ENCODE measurements at places on chromosomes 13 and 19.

GRCh38 chr19:10624585-10624984 is 768 bp upstream of the SLC44A2 start:
- DNase-seq, result no peak

GRCh38 chr13:97885641-97886040 is 67.8 kb upstream of the IPO5 start:
- no peak for DNase-seq

GRCh38 chr19:12139269-12139668 is 881 bp downstream of the ZNF20 start:
- no peak for DNase-seq

DNA sequence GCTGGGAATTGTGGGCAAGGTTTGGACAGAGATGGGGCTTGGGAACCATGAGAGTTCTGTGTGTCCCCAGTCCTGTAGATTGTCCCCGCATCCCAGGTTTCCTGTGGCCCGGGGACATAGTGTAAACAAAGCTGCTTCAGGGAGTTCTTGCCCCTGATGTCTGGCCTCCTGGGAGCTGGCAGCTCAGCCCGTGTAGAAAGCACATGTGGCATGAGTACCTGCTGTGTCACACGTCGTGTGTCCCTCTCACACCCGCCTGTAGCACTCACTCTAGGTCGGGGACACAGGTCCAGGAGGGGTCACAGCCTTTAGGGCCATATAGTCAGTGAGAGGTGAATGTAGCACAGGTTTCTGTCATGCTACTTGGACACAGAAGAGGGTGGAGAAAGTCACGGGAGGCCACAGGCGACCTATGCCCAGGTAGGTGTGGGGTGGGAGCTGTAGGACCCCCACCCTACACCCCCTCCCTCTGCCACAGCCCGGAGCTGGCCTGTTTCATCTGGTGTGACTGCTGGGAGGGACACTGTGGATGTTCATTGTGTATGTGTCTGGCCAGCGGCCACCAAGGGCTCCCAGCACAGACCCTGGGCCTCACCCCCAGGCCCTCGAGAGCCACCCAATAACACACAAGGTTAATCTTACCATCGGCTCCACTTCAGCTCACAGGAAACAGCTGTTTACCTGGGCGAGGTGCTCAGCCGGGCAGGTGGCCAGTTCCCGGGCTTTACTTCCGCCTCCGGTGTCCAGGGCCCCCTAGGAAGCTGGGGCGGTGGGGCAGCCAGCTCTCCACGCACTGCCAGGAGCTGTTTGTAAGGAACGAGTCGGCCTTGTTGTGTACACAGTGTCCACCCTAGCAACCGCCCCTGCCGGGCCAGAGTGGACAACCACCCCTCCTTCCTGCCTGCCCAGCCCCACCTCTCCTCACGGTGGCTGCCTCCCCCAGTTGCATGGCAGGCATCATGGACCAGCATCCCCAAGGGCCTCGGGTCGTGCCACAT is 49.7 kb downstream of the COMP start:
- DNase-seq, result no peak

DNA sequence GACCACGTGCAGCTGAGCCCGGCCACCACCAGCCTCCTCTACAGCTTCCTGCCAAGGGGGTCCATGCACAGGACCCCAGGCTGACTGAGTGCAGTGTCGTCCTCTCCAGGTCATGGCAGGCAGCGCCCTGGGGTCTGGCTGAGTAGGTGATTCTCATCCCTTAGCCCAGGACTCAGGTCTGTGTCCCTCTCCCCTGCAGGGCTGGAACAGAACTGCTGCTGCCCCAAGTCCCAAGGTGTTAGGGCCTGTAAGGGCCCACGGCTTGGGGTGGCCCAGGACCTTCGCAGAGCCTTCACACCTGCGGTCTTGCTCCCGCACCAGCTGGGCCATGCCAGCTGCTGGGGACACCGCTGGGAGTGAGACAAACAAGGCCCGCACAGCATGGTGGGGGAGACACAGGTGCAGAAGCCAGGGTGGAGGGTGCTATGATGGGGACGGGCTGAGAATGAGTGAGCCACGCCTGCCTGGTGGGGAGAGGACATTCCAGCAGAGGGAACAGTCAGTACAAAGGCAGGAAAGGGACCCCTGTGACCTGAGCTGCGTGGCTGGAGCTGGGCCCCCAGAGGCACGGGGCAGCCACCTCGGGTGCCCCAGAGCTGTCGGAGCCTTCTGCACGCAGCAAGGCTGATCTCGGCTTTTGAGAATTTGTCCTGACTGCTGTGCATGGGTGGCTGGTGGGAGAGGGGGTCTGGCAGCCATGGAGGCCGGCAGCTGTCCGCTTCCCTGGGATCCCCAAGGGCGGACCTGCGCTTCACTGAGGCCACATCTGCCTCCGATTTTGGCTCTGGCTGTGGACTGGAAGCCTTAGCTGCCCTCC is 11.9 kb downstream of the PLEKHF1 start:
- no peak for DNase-seq

- DNase-seq, result no peak
Observed at GRCh38 chr13:101967781-101968180, 434.1 kb downstream of the FGF14 start.

DNA sequence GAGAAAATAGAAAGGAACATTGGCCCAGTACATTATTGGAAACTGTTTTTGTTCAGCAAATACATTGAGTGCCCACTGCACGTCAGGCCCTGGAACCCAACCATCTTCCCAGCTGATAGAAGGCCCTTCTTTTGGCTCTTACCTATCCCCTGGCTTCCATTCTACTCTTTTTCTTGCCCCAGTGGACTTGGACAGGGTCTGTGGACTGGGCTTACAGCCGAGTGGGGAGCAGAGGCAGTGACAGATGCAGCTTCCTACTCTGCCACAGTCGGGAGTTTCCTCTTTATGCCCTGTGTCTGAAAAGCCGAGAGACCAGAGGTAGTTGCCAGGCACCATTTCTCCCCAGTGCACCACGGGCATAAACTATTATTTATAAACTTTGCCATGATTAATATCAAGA is 70.4 kb downstream of the ARHGAP35 start:
- no peak for DNase-seq

DNA sequence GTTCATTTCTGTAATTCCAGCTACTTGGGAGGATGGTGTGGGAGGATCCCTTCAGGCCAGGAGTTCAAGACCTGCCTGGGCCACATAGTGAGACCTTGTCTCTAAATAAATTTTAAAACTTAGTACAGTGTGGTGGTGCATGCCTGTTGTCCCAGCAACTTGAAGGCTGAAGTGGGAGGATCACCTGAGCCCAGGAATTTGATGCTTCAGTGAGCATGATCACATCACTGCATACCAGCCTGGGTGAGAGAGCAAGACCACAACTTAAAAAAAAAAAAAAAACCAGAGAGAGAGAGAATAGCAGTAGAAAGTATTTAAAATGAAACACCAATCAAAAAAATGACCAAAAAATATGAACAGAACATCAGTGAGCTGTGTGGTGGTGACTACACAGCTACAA is 7.1 kb upstream of the ZNF823 start:
- no peak for DNase-seq

- DNase-seq, result no peak
Observed at GRCh38 chr19:56778351-56778750, 62.2 kb downstream of the PEG3 start.

GRCh38 chr19:50475736-50476223 is 527 bp upstream of the EMC10 start:
- DNase-seq, result no peak

DNA sequence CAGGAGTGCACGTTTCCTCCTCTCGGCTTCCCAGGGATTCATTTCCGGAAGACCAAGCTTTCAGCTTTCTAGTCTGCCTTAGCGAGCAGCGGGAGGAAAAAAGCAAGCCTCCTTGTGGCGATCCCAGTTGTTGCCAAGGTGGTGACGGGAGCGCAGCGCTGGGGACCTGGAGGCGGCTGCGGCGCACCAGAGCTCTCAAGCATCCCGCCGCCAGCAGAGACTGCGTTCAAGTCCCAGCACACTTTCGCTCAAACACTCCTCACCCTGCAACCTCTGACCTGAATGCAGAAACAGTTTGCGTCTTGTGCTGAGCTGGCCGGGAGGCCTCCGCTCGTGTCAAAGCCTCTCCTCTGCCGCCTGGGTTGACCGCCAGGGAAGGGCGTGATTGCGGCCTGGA is 4.9 kb downstream of the GSX1 start:
- DNase-seq, result peak; percentile 51

DNA sequence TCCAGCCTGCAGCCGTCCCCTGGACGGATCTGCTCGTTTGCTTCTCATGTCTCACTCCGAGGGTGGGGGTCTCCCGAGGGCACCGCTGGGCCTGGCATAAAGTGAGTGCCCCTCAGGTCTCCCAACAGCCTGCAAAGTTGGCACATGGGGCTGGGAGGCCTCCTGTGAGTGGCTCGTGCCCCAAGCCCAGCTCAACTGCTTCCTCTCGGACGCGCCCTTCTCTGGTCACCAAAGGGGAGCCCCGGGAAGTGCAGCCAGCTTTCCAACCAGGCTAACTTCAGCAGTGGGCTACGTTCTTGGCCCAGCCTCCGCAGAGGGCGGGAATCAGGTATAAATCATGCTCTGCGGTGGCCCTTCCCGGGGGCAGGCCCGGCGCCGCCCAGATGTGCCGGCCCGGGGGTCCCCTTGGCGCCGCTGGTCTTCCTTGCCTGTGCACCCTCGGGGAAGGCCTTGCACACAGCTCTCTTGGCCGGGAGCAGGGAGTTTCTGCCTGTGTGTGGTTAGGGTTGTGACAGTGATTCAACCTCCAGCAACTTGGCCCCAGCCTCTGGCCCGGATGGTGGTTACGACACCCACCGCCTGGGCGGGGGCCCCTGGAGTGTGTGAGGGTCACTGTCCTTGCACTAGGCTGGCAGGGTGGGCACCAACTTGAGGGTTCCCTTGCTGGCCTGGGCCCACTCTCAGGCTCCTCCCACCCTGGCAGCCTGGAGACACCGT is 20.7 kb downstream of the CEBPG start:
- DNase-seq, result no peak

DNA sequence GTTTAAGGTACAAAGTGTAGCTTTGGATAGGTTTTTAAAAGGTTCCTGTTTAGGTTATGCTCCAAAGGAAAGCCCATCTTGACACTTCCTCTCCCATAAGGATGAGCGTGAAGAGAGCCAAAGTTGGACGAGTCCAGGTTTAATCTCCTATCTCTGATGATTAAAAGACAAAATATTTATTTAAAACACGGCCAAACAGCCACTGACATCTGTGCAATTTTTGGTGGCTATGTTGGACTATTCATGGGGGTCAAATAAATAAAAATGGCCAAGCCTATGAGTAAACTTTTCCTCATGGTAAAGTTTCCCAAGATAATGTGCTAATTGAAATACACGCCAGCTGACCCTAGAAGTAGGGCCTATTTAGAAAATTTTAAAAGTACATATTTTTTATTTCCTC is 69.0 kb upstream of the DOCK9 start:
- DNase-seq, result no peak

DNA sequence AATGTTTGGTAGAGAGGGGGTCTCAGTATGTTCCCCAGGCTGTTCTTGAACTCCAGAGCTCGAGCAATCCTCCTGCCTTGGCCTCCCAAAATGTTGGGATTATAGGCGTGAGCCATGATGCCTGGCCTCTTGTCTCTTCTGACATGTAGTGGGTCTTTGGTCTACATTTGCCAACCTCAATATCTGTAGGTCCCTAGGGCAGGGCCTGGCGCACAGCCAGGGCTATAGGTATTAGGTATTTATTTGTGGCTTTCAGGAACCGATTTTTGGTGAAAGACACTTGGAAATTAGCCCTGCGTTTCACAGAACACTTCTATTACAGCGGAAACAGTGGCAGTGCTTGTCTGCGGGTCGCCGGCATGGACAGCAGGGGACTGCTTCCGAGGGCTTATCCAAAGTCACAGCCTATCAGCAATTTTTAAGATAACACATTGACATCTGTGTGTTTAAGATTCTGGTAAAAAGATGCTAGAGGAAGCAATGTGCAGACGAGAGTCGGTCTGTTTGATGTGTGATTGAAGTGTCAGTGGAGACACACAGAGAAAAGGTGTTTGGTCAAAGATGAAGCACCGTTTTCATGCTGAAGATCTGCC is 14.5 kb downstream of the ZNF536 start:
- no peak for DNase-seq

DNA sequence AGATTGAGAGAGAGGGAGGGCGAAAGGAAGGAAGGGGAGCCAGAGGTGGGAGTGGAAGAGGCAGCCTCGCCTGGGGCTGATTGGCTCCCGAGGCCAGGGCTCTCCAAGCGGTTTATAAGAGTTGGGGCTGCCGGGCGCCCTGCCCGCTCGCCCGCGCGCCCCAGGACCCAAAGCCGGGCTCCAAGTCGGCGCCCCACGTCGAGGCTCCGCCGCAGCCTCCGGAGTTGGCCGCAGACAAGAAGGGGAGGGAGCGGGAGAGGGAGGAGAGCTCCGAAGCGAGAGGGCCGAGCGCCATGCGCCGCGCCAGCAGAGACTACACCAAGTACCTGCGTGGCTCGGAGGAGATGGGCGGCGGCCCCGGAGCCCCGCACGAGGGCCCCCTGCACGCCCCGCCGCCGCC is at the start of gene TNFSF11:
Gene TNFSF11 (plus strand): TSS at position 142 of the 400 bp plus-strand sequence. CDS start 152 bp downstream, at position 294.
- DNase-seq, result no peak

DNA sequence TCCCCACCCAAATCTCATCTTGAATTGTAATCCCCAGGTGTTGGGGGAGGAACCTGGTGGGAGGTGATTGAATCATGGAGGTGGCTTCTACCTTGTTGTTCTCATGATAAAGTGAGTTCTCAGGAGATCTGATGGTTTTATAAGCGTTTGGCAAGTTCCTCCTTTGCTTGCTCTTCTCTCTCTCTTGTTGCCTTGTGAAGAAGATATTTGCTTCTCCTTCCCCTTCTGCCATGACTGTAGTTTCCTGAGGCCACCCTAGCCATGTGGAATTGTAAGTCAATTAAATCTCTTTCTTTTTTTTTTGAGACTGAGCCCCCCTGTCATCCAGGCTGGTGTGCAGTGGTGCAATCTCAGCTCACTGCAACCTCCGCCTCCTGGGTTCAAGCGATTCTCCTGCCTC is 34.4 kb downstream of the VSTM1 start:
- no peak for DNase-seq
